ENCODE measurements at places on chromosomes 1 and 21.
A peak's percentile ranks its signal among the peaks of the same experiment; 100 is the strongest.

DNA sequence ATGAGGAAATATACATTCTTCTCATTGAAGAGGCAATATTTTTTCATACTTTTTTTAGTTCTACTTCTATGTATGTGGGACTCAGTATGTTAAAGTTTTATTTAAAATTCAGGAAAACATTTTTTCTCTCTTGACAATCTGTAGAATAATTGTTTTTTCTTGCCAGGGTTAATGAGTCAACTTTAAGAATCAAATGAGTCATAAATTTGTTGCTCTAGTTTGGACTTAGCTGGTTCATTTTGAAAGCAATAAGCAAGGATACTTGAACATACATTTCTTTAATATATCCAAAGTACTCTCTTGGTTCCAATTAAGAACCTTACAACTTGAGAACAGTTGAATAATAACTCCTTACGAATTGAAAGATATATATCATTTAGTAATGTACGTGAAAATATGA is 1145.3 kb upstream of the B3GALT2 start:
- no peak for DNase-seq

DNA sequence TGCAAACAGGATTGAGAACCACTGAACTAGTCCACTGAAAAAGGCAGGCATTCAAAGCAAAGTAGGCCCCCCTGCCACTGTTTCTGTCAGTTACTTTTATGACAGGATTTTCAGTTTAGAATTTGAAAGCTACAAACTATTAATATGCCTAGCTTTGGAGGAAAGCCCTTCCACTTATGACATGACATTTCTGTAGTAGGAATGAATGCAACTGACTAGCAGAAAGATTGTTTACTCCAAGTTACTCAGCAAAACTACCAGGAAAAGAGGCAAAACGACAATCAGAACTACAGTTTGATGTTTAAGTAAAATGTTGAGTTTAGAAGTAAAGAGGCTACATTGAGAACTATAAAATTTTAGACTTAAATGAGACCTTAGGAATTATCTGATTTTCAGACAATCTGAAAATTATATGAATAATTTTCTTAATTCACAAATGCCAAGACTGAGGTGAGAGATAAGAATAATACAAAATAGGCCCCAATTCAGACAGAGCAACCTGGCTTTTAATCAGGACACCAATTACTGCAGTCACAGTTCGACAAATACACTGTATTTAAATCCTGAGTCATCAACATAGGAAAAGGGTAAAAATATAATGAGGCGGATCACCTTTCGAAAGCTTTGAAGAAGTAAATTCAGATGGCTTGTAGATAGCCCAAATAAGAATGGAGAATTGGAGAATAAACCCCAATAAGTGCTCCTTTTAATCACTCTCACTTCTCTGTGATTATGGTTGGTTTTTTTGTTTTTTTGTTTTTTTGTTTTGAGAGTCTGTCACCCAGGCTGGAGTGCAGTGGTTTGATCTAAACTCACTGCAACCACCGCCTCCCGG is 2.2 kb downstream of the PRKAB2 start:
- no peak for DNase-seq

DNA sequence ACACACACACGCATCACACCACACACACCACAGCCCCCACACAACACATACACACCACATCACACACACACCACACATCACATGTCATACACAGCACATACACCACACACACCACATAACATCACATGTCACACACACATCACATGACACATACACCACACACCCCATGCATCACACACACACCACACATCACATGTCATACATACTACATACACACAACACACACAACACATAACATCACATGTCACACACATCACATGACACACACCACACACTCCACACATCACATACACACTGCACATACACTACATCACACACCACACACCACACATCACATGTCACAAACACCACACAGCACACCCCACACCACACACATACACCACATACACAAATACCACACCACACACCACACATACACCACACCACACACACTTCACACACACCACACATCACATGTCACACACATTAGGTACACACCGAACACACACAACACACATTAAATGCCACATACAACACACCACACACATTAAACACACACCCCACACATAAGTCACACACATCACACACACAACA is 1.8 kb downstream of the LYPD8 start:
- no peak for DNase-seq

GRCh38 chr1:52615489-52616042 is 13.4 kb downstream of the GPX7 start:
- DNase-seq, result no peak

DNA sequence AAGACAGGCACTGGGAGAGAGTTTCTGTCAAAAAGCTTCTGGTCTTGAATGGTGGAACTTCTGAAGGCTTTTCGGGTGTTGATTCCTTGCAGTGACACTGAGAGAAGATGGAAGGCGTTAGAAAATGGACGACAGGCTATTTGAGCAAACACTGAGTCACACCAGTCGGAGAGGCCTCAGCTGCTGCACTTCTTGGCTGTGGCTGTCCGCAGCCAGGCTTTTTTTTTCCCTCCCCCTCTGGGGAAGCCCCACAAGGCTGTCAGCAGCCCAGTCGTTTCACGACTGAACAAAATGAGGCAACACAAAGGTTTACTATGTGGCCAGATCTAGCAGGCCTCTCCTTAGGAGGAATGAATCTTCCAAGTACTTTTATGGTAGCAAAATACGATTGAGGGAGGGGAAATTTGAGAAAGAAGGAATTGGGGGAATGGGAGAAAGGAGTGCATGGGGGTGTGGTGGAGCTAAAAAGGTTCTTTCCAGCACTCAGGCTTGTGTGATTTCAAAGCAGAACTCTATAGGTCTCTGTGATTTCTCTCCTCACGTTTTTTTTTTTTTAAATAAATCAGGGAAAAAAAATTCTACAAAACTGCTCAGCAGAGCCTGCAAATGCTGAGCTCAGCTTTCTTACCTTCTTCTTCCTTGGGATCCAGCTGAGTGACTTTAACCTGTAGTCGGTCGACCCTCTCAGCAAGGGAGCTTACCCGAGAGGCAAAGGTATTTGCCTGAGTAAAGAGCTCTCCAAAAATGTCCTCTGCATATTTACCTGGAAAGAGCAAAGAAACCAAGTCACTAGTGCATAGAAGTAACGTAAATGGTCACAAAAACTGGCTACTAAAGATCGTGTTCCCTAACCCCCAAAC is 26.1 kb downstream of the GPR3 start:
- no peak for DNase-seq

GRCh38 chr1:178797590-178797989 is 72.5 kb downstream of the RALGPS2 start:
- DNase-seq, result no peak

GRCh38 chr1:24226749-24227148 is 39.7 kb upstream of the IFNLR1 start:
- DNase-seq, result no peak

GRCh38 chr21:45467221-45467779 is 62.3 kb downstream of the COL18A1 start:
- DNase-seq, result no peak

- no peak for DNase-seq
These were observed 1.7 kb downstream of the PRRC2C start for GRCh38 chr1:171487038-171487437.

DNA sequence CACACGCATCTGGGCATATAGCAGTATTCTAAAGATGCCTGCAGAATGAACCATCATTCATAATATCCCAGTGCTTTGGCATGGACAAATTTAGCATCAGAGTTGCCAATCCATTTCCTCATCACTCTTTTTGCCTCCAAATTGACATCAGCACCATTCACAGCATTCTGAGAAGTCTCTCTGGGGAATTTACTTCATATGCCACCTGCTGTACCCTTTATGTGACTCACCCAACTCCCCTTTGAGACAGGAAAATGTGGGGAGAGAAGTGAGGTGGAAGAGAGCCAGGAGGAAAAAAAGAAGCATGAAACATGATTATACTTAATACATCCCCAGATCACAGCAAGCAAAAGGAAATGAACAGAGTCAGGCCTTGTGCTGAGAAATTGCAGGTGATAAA is 37.4 kb downstream of the RAB3B start:
- no peak for DNase-seq

GRCh38 chr1:229882621-229883020 is 184.4 kb upstream of the GALNT2 start:
- DNase-seq, result no peak

- DNase-seq, result no peak
These were observed 23.3 kb downstream of the ACOT11 start for GRCh38 chr1:54571326-54571725.

- no peak for DNase-seq
These were observed 148.4 kb downstream of the TOMM20 start for GRCh38 chr1:234980291-234980644.

GRCh38 chr1:167210966-167211674 is 9.6 kb upstream of the POU2F1 start:
- no peak for DNase-seq

- no peak for DNase-seq
These were observed 4.3 kb upstream of the SHISA4 start for GRCh38 chr1:201884425-201884824.

- DNase-seq, result no peak
These were observed 76.7 kb downstream of the SLC35F3 start for GRCh38 chr1:233981042-233981675.

DNA sequence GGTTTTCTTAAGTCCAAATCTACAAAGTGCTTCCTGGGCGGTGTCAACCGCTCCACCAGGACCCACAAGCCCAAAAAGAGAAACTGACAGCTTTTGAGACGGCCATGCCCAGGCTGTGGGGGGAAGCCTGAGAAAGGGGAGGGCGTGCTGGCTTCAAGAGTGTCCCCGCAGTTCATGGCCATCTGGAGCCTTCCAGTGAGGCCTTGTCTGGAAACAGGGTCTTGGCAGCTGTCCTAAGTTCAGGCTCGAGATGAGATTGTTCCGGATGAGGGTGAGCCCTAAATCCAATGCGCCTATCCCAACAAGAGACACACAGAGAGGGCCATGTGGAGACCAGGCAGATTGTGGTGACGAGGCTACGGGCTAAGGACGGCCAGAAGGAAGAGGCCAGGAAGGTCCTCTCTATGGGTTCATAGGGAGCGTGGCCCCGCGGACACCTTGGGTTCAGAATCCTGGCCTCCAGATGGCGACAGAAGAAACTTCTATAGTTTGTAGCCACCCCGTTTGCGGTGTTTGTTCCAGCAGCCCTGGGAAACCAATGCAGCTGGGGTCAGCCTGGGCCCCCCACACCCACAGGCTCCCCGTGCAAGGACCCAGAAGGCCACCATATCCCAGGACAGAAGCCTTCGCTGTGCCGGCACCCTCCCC is 70.2 kb downstream of the ARHGEF16 start:
- no peak for DNase-seq

DNA sequence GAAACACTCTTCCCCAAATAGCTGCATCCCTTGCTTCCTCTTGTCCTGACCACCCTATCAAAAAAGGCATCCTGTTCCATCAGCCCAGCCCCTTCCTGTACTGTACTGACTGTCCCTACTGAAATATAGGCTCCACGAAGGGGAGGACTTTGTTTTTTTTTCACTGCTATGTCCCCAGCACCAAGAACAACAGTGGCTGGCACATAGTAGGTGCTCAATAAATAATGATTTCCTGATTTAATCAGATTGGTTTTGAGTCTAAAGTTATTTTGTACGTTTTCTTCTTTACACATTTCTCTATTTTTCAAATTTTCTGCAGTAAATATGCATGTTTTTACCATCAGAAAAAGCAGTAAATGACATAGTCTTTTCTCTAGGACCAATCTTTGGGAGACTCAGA is 73.9 kb downstream of the CD58 start:
- DNase-seq, result no peak

GRCh38 chr1:48054232-48054631 is 57.0 kb upstream of the TRABD2B start:
- DNase-seq, result no peak

GRCh38 chr1:8090241-8090702 is 64.2 kb upstream of the ERRFI1 start:
- no peak for DNase-seq

GRCh38 chr1:58469016-58469415 is 77.5 kb downstream of the OMA1 start:
- no peak for DNase-seq

DNA sequence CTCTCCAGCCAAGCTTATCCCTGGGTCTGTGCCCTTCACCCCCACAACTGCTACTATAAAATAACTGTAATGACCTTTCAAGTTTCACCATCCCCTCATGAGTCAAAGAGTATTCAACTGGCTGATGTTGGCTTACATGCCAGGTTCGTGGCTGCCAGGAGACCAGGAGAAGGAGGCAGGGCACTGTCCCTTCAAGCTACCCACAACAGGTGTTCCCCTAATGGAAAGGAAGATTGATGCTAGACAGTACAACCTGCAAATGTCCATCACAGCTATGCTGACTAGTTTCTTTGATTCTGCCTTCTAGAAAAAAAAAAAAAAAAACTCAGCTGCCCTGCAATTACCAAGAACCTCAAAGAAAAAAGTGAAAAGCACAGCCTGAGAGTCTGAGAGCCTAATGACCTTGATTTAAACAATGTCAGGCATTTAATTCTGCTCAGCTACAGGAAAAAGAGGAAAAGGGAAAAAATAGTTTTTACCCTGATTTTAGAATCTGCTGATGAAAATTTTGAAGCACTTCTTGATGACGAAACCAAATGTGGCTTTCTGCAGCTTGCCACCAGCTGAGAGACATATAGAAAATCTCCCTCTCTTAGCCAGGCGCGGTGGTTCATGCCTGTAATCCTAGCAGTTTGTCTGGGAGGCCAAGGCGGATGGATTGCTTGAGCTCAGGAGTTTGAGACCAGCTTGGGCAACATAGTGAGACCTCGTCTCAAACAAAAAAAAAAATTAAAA is 82.7 kb upstream of the ROR1 start:
- DNase-seq, result no peak

- no peak for DNase-seq
These were observed 11.6 kb downstream of the IFI6 start for GRCh38 chr1:27660300-27660835.

DNA sequence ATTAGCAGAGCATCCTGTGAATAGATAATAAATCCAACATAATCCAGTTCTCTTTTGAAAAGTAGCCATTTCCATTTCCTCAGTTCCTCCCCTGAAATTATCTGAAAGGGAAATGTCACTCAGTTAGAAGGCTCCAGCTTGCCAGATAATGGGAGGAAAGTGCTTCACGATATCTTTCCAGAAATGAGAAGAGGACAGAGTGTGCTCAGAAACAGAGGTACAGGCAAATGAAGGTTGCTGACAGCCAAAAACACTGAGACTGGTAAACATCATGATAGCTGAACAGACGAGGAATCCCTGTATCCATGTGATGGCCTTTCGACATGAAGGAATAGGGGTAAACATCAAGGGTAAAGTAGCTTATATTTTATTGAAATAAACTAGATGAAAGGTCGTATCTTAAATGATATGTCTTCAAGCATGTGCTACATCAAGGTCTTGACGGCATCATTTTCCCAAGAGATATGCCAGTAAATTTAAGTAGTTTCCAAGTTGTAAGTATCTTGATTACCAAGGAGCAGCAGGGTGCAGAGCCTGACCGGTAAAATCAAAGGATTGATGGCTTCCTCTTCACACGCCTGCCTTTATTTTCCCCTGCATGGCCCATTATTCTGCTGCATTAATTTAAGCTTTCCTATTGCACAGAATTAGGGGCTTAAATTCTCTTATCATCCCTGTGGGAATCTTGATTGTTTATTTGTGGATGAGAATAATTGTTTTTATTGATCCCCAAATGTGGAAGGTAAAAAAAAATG is 244.3 kb upstream of the ST6GALNAC5 start:
- no peak for DNase-seq

GRCh38 chr1:204503122-204503912 is 8.7 kb upstream of the PIK3C2B start:
- no peak for DNase-seq

- DNase-seq, result no peak
These were observed 37.5 kb upstream of the LAMC2 start for GRCh38 chr1:183148599-183148998.

GRCh38 chr1:109906160-109906838 is 4.3 kb upstream of the CSF1 start:
- DNase-seq, result peak; percentile 83

- DNase-seq, result no peak
These were observed 8.2 kb downstream of the HCRTR1 start for GRCh38 chr1:31625561-31626222.
